Endodermal cell (in vitro differentiated cells): ENCODE measurements at places on chromosomes 7 and 10. TPM values are rescaled to one million over a fixed set of nuclear protein-coding genes. Genes with fewer than 3 reads are reported as not detected.

Gene CASTOR2
- total RNA-seq: 71.2 to 110 TPM (median 96.5 TPM) in 3 replicates

Gene MYOZ1
- 1.6 and 2.1 TPM in 2 replicates for total RNA-seq

Gene MARVELD1
- total RNA-seq: 47.2 and 47.9 TPM in 2 replicates

Gene RAMP3
- not detected in 3 replicates for total RNA-seq

DNA sequence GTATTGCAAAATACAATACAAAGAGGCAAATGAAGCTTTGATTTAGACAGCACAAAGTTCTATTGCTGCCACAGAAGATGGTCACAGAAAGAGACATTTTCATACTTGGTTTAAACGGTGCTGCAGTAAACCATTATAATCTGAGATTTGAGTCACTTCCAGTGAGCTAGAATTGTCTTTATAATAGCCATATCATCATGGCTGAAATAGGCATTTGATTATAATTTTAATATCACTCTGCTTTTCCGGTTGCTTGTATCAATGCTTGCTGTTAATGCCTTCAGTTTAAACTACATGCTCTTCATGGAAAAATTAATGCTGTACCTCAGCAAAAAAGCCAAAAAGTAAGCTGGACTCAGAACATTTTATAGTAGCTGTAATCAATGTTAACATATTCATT lies 48.5 kb downstream of the CPEB3 start:
- peaks cover 25% of the 10 kb centered on the region for H3K27me3 ChIP-seq
- H3K4me3 ChIP-seq: no peak overlapping the region
- peaks cover under 1% of the 10 kb centered on the region for H3K4me1 ChIP-seq
